Small intestine (tissue), 16 donors: ENCODE measurements at places on chromosomes 11 and 22.

GRCh38 chr11:3617990-3618389 is 23.8 kb downstream of the ART5 start:
- no peak for DNase-seq

GRCh38 chr11:57417056-57417455 is 9.9 kb downstream of the SLC43A3 start:
- no peak for DNase-seq

DNA sequence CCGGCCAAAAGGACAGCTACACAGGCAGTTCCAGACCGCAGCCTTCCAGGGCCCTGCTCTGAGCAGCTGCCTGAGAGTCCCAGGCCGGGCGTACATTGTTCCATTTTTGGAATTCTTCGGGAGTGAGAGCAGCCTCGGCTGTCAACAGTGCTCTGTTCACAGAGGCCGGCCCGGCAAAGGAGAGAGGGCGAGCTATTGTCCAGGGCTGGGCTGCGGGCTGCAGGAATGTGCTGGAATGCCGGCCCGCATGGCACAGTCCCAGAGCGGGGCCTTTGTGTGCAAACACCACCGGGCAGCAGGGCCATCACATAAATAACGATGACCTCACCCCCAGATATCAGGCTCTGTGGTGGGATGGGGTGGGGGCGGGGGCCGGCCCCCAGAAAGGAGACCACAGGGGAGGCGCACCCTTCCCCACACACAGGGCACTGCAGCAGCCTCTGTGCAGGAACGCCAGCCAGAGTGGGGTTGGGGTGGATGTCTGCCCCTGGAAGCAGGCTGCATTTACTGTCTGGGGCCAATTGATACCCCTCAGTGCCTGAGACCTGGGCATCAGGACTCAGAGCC is 15.8 kb downstream of the LINC01488 start:
- no peak for DNase-seq

DNA sequence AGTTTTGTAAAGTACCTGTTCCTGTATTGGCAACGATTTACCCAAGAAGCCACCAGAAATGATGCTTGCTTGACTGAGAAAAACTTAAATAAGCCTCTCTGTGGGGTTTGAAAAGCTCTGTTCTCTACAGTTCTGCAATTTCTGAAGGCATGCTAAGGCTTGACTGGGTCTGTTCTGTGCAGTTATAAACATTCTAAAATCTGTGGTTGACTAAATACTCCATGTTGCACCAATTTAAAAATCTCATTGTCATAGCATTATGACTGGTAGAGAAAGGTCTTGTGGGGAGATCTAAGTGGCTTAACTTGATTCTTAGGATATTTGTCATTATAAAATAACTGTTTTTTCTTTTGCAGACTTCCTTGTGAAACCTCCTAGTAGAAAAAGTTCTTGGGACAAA is 73.7 kb downstream of the MTMR3 start:
- no peak for DNase-seq

DNA sequence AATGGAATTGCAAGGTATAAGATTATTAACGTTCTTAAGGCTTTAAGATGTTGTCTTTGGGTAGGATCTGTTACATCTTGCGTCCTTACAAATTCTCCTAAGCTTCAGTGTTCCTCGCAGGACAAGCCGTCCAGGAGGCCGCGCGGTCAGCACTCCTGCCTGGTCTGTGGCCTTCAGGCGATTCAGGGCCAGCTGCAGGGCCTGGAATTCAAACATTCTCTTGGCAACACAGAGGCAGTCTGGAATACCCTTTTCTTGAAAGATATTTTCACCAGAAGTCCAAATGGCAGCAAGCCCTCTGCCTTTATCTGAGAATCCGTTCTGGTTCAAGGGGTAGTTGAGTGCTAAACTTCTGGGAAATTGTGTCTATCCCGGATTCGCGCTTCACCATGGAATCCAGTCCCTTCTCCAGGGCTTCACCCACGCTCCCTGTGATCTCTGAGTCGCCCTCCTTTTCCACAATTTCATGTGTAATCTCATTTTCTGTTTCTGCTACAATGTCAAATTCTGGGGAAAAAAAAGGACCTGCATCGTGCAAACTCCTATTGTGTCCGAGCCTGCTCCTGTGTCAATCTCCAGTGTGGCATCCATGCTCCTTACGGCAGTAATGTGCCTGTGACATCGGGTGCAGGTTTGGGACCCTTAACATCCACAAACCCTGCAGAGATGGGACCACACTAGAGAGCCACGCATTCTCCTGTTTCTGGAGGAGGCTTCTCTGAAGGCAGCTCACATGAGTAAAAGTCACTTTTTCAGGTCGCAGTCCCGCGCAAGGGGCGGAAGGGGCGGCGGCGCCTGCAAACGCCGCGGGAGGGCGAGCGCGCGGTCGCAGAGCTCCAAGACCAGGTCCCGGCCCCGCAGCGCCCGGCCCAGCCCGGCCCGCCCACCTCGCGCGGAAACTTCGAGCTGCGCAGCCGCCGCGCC is 25.4 kb upstream of the SORL1 start:
- peak; percentile 31 for DNase-seq

DNA sequence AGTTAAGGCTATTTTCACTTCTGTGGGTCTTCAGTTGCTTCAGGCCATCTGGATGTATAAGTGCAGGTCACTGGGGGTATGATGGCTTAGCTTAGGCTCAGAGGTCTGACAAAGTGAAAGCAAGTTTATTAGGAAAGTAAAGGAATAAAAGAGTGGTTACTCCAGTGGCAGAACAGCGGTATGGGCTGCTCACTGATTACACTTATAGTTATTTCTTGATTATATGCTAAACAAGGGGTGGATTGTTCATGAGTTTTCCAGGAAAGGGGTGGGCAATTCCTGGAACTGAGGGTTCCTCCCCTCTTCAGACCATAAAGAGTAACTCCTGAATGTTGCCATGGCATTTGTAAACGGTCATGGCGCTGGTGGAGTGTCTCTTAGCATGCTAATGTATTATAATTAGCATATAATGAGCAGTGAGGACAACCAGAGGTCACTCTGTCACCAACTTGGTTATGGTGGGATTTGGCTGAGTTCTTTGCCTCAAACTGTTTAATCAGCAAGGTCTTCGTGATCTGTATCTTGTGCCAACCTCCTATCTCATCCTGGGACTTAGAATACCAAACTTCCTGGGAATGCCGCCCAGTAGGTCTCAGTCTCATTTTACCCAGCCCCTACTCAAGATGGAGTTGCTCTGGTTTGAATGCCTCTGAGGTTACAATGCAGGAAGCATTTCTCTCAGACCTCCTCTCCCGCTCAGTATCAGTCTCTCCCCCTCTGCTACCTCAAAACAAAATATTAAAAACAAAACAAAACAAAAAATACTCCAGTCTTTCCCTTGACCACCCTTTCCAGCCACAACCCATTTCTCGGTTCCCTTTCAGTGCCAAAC is 106.6 kb upstream of the SLC22A12 start:
- DNase-seq = no peak

- DNase-seq = no peak
Observed at GRCh38 chr11:68989936-68990606, 9.3 kb upstream of the MRGPRD start.

GRCh38 chr11:45108070-45109064 is 38.1 kb upstream of the PRDM11 start:
- DNase-seq = peak; percentile 87

GRCh38 chr11:95729462-95729861 is 60.1 kb downstream of the FAM76B start:
- DNase-seq = no peak

GRCh38 chr11:353179-353873 is 16.0 kb upstream of the B4GALNT4 start:
- no peak for DNase-seq

DNA sequence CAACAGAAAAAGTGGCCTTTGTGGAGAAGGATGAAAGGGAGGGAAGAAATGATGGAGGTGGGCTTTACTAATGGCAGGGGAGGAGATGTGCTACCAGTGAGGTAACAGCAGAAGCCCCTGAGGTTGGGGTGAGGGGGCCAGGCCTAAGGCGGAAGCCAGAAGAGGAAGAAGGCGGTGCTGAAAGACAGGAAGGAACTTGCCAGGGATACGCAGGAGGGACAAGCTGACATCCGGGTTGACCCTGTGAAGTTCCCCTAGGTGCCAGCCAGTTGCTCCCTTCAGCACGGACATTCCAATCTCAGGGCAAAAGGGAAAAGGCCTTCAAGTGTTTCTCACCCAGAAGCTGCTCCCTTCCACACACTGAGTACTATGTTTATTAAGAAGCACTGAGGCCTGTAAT is 2.3 kb upstream of the TIRAP start:
- no peak for DNase-seq

DNA sequence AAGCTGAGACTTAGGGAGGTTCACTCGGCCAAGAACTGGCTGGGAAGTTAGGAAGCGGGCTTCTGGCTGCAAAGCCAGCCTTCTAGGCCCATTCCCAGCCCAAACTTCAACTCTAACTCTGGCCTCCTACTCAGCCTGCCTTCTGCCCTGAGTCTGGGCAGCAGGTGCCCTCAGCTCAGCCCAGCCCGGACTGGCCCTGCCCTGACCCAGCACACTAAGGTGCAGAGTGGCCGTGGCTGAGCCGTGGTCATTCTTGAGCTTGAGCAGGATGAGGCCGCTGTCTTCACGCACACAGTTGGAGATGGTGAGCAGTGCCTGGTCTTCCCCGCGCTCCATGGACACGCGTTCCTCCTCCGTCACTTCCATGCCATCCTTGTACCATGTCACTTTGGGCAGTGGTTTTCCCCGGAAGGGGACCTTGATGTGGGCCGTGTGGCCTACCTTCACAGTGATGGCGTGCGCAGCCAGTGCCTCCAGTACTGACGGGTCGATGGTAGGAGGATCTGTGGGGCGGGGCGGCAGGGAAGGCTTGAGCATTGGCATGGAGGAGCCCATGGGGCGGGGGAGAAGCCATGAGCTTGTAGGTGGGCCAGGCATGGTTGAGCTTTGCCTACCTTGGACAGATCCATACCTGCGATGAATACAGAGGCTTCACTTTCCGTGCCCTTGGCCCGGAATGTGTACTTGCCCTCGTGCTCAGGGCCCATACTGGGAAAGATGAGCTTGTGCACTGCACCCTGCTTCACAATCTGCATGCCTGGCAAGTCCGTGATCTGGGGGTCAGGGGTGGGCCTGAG is 12.1 kb downstream of the IGSF22 start:
- no peak for DNase-seq

DNA sequence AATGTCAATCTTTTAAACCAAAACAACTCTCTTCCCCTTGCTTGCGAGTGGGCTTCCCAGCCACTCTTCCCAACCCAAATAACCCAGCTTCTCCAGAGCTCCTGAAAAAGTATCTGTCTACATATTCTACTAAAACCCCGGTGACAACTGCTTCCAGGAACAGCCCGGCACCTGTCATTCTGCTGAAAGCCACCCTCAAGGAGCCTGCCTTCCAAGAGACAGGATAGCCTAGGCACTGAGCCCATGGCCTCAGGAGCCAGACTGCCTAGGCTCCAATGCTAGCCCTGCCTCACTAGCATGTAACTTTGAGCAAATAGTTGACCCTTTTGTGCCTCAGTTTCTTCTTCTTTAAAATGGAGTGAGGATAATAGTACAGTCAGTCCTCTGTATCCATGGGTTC is 459.8 kb downstream of the SOX6 start:
- no peak for DNase-seq

GRCh38 chr11:78907636-78908035 is 333.0 kb upstream of the NARS2 start:
- DNase-seq = no peak

GRCh38 chr11:19679952-19680828 is 32.4 kb upstream of the NAV2 start:
- peak; percentile 42 for DNase-seq

- peak; percentile 33 for DNase-seq
Observed at GRCh38 chr22:39236321-39237317, 8.2 kb downstream of the PDGFB start.

DNA sequence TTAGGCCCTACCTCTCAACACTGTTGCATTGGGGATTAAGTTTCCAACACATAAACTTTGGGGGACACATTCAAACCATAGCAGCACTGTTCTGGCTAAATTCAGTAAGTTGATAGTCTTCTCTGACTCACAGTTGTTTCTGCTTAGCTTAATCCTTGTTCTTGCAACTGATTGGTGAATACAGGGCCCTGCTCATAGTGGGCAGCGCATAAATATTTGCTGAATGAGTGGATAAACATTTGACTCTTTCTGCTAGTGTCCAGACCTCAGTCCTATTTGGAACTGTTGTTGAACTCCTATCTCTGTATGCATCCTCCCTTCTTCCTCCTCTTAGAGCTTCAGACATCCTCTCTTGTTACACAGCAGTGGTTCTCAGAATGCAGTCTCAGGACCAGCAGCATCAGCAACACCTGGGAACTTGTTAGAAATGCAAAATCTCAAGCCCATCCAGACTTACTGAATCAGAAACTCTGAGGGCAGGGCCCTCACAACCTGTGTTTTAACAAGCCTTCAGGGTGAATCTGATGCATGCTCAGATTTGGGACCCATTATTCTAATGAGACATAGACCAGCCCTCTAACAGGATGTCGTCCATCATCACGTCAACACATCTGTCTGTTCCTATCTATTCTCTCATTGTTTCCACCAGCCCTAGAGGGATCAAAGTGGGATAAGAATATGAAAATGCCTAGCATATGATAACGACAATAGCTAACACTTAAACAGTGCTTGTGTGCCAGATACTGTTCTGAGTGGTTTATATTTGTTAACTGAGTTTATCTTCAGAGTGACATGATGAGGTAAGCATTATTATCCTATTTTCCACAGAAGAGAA is 22.3 kb downstream of the SPON1 start:
- DNase-seq = no peak

GRCh38 chr11:117816846-117817367 is 7.6 kb downstream of the FXYD2 start:
- DNase-seq = no peak

GRCh38 chr11:26245046-26245445 is 86.9 kb upstream of the ANO3 start:
- no peak for DNase-seq

GRCh38 chr11:808427-809286 is 1.1 kb upstream of the RPLP2 start:
- no peak for DNase-seq

GRCh38 chr11:3009481-3009880 is 17.4 kb upstream of the NAP1L4 start:
- no peak for DNase-seq

DNA sequence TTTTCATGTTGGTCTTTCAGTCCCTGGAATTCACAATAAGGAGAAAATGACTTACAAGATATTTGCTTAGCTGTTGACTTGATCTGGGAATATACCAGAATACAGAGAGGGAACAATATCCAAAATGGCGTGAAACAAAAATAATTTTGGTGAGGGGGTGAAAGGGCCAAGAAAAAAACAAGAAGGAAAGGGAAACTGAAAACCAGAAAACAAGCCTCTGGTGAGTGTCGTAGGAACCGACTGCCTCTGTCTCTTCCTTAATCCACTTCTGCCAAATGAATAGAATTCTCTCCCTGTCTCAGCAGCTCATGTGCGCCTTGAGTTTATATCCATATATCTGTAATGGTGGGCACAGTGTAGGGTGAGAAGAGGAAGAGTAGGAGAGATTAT is 367.6 kb downstream of the ETS1 start:
- no peak for DNase-seq
